Stimulated activated CD4-positive, alpha-beta T cell treated with anti-CD3 and anti-CD28 coated beads, TNF-alpha, amount 100 ng/mL, for 1 hour (primary cell): ENCODE measurements at places on chromosomes 16 and 17.

GRCh38 chr17:4179071-4179470 is 36.1 kb downstream of the CYB5D2 start:
- no peak for DNase-seq

DNA sequence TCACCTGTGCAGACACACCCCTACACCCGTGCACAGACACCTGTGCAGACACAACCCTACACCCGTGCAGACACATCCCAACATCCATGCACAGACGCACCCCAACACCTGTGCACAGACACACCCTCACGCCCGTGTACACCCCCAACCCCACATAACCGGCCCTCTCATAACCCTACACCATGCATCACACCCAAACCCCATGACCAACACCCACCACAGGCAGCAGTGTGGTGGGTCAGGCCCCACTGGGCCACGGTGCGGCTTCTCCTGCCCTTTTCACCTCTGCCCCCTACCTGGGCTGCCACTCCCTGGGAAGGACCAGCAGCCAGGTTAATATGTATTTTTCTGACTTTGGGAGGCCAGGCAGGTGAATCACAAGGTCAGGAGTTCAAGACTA is 4.2 kb upstream of the SLC16A3 start:
- DNase-seq: no peak

GRCh38 chr17:65853816-65854215 is 292.4 kb upstream of the AXIN2 start:
- DNase-seq: no peak

DNA sequence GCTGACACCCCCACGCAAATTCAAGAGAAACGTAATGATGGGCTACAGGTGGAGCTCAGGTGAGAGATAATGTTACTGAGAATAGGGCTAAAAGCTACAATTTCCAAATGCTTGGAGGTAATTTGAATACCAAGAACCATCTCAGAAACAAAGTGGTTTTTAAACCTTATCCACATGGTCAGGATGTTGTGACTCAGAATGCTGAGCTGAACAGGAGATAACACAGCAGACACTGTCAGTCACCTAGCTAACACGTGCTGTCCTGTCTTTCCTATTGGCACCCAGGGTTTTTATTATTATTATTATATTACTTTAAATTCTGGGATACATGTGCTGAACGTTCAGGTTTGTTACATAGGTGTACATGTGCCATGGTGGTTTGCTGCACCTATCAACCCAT is 233.0 kb upstream of the MAF start:
- DNase-seq: no peak

DNA sequence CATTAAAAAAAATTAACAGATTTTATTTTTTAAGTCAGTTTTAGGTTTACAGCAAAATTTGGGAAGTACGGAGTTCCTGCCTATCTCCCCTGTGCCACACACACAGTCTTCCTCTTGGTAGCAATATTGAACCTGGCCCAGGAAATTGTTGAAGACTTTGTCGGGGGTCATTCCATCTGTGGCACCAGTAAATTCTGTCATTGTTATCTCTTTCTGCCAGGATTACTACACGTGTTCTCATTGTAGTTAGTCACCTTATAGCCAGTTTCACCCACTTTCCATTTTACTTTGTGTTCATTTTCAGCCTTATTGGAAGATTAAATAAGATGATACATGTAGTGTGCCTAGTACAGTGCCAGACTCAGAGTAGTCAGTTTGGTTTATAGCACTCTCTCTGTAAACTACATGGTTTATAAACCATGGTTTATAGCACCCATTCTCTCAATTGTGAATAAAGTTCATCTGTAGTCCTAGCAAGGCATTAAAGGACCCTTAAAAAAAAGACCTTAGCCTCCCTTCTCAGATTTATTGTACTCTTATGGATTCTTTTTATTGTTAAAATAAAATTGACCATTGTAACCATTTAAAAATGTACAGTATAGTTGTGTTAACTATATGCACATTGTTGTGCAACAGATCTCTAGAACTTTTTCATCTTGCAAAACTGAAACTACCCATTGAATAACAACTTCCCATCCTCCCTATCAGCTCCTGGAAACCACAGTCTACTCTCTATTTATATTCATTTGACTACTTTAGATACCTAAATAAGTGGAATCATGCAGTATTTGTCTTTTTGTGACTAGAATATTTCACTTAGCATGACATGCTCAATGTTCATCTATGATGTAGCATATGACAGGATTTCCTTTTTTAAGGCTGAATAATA is 36.1 kb downstream of the NLK start:
- DNase-seq: no peak

GRCh38 chr16:47854737-47855136 is 301.1 kb downstream of the ABCC12 start:
- DNase-seq: no peak

- no peak for DNase-seq
Measured at GRCh38 chr16:7182510-7183109, 150.0 kb upstream of the RBFOX1 start.

GRCh38 chr17:49703557-49704277 is 4.0 kb downstream of the SLC35B1 start:
- DNase-seq: no peak

GRCh38 chr16:3009568-3010390 is 2.9 kb upstream of the CLDN9 start:
- no peak for DNase-seq

DNA sequence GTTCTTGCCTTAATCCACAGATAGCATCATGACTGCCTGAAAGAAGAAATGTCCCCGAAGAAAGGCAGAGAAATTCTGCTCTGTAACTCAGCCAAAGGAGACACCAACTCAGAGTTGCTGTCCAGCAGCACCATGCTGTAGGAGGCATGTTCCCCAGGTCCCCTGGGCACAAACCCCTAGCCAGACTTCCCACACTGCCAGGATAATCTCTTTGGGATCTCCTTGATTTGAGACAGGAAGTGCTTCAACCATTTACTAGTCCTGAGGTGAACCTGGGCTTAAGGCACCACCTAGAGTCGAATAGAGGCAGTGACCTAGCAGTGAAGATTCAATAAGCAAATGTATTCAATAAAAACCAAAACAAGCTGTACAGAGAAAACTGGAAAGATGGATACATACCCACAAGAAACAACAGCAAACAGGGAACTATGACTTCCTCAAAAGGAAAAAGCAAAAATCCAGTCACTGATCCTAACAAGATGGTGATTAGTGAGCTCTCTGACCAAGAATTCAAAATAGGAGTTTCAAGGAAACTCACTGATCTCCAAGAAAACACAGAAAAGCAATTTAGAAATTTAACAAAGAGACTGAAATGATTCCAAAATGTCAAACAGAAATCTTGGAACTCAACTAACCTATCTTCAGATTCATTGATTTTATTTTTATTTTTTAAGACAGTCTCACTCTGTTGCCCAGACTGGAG is 5.7 kb downstream of the OR4D2 start:
- DNase-seq: peak; percentile 10

GRCh38 chr17:3531266-3532101 is 26.1 kb downstream of the TRPV3 start:
- no peak for DNase-seq

GRCh38 chr17:15915961-15916360 is 29.0 kb upstream of the ADORA2B start:
- DNase-seq: no peak

GRCh38 chr16:53757971-53758609 is 54.1 kb downstream of the FTO start:
- DNase-seq: no peak

GRCh38 chr17:1561420-1562175 is 994 bp downstream of the PITPNA start:
- DNase-seq: no peak

GRCh38 chr16:70708366-70709246 is 22.8 kb upstream of the MTSS2 start:
- no peak for DNase-seq

- DNase-seq: no peak
Measured at GRCh38 chr16:57146735-57147134, 39.1 kb downstream of the PSME3IP1 start.

DNA sequence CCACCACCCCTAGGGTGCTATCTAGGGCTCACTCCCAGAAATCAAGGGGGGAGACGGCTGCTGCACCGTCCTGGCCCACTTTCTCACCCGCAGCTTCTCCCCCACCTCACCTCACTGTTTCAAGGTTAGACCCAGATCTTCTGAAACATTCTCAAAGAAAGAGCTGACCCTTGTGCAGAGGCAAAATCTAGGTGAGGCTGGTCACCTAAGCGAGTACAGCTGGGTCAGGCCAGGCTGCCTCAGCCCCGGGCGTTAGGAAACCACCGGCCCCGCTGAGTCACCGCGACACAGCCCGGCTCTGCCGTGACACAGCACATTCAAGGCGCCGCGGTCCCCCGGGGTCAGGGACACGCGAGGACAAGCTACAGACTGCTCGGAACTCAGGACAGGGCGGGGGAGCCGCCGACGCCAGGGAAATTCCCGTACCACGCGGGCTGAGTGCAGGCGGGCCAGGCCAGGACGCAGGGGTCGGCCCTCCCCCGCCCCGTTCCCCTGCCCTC is 27.1 kb downstream of the GNPTG start:
- peak; percentile 22 for DNase-seq

GRCh38 chr16:4301177-4301576 is 14.7 kb upstream of the GLIS2 start:
- no peak for DNase-seq

- no peak for DNase-seq
Measured at GRCh38 chr16:9840761-9841665, 341.2 kb downstream of the GRIN2A start.

GRCh38 chr16:11736903-11737302 is 5.8 kb downstream of the TXNDC11 start:
- DNase-seq: no peak

DNA sequence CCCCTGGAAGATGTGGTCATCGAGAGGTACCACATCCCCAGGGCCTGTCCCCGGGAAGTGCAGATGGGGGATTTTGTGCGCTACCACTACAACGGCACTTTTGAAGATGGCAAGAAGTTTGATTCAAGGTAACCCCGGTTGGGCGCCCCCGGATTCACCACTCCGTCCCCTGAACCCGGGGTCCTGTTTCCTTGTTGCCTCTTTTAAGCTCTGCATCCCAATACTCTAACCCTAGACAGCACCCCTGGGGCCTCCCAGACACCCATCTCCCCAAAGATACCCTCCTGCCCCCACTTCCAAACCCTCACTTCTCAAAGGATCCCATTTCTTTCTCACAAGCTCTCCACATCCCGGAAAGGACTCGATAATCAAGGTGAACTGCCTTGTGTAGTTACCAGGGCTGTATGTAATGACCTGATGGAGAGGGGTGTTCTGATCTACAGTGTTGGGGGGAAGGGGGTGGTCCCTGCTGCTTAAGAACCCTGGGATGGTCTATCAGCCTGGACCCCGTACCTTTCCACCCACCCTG is 412 bp downstream of the FKBP10 start:
- no peak for DNase-seq

DNA sequence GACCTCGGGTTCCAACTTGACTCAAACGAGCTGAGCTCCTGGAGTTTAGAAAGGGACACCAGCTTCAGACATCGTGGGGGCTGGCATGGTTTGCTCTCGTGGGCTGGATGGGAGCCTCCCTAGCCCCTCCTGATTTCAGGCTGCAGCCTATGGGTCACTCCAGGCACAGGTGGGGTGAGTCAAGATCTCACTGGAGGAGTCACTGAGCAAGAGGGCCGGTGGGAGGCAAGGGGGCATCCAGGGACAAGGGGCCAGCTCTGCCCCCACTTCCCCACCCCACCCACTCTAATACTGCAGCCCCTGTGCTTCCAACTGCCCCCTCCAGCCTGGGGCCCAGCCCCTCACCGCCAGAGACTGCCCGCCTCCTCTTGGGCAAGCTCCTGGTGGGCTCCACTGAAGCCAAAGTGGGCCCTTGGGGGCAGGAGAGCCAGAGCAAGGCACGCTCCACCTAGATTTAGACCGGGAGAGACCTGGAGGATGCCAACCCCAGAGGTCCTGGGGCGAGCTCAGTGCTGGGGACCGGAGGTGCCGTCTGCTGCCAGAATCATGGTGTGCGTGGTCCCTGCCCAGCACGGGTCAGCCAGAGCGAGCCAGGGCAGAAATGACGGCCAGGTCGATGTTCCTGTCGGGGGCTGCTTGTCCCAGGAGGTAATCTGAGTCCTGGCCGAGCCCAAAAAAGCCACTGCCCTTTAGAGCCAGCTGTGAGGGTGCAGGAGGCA is 6.4 kb downstream of the SLC16A3 start:
- DNase-seq: no peak

DNA sequence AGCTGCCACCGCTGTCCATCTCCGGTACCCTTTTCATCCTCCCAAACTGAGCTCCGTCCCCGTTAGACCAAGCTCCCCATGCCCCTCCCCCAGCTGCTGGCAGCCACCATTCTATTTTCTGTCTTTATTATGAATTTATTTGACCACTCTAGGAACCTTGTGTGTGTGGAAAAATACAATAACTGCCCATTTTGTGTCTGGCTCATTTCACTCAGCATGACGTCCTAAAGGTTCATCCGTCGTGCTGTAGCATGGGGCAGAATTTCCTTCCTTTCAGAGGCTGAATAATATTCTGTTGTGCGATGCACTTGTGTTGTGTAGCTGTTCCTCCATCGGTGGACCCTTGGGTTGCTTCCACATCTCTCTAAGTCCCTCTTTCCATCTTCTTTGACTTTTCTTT is 263.1 kb downstream of the SEC14L1 start:
- DNase-seq: no peak

DNA sequence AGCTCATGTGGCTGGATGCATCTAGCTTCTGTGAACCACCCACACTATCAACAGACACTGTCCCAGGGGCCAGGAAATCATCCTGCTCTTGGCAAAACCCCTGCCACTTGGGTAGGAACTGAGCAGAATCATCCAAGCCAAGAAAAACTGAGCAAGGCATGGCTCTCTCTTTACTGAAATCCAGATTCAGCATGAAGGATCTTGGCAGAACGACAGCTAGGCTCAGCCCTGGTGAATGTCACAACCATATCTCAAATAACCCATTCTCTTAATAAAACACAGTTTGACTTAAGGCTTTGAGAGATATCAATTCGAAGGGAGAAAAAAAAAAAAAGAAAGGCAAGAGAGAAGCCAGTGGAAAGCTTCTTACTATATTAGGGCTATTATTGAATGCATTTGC is 72.2 kb downstream of the MAF start:
- no peak for DNase-seq

- no peak for DNase-seq
Measured at GRCh38 chr17:6358131-6358530, 76.8 kb downstream of the AIPL1 start.

DNA sequence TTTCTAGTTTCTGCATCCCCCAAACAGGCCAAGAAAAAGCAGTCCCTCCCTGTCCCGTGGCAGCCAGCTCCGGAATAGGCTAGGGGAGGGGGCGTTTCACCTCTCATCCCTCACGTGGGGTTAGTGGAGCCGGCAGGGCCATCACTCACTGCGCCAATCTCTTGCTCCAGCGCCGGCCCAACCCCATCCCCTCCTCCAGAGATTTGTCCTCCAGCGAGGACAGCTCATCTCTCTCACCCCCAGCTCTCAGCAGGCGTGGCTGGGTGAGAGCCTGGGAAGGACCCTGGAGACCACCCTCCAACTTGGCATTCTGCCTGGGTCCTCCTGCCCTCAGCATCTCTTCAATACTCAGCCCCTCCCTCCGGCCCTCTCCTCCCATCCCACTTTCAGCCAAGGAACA is 74.1 kb downstream of the TMEM132E start:
- DNase-seq: no peak

GRCh38 chr16:49628148-49628547 is 227.8 kb downstream of the ZNF423 start:
- DNase-seq: no peak

GRCh38 chr16:77452243-77452642 is 17.4 kb upstream of the ADAMTS18 start:
- DNase-seq: no peak
